RPMI7951 (cell line): ENCODE measurements at places on chromosomes 4 and X. TPM values are rescaled to one million over a fixed set of nuclear protein-coding genes. Genes with fewer than 3 reads are reported as not detected.

SMPX gene
- total RNA-seq, result not detected in 2 replicates

TEX11 gene
- total RNA-seq, result 0.36 and 0.88 TPM in 2 replicates

ZNF674 gene
- total RNA-seq, result 4.8 and 7.2 TPM in 2 replicates

SLC10A4 gene
- 0.49 and 0.96 TPM in 2 replicates for total RNA-seq

MOSPD2 gene
- 19.2 and 25.1 TPM in 2 replicates for total RNA-seq

SMAD1 gene
- total RNA-seq, result 10.9 and 11.4 TPM in 2 replicates

CT83 gene
- not detected in 2 replicates for total RNA-seq

SCML2 gene
- total RNA-seq, result 4.1 and 6.3 TPM in 2 replicates

EDA2R gene
- total RNA-seq, result 0.72 and 1.6 TPM in 2 replicates

HSFX4 gene
- not detected in 2 replicates for total RNA-seq

NOP14 gene
- 10.1 and 13.0 TPM in 2 replicates for total RNA-seq

DNA sequence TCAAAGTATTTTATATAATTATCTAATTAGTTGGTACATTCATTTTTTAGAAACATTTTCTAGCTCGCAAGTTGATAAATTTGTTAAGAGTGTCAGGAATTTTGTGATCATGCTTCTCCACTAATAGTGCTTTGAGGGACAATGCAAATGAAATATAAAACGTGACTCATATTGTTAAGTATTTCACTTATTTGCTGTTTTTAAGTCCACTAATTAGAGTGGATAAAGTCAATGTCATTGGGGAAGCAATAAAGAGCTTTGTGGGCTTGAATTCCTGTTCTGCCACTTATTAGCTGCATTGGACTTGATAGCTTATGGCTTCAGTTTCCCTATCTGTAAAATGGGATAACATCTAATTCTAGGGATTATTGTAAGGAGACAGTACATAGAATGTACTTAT is 26.5 kb upstream of the ANAPC4 start:
- no peak for DNase-seq

DNA sequence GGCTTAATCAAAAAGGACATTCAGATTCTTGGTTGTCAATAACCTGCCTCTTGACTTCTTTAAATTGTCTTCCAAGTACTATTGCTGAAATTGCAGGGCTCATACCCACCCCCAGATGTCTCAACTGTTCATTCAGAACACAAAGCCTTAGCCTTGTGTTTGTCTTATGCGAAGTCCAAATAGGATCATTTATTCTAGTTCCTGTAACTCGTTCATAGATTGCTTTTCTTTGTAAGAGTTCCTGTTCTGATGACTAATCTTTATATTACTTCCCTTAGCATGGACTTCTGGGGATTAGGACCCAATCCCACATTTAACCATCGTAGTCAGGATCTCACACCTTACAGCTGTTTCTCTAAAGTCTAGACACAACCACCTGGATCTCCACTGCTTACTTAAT is 226.0 kb downstream of the VEGFC start:
- DNase-seq, result no peak

DNA sequence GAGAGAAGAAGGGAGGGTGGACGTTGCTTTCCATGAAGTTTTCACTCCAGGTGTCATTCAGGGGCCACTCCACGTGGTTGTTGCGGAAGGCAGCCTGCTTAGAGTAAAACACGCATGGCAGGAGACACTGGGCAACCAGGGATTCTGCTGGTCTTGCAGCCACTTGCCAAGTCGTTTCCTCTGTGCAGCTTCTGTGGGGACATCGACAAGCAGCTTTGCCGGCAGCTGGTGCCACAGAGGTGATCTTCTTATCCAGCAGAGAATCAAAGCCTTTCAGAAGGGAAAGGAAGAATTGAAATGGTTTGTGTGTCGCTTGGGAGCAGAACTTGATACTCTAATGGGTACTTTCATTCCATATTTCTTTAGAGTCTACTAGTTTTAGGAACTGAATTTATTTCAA is 867.1 kb upstream of the TENM3 start:
- no peak for DNase-seq

- DNase-seq, result no peak
These were observed 8.2 kb downstream of the DIAPH2 start for GRCh38 chrX:96692890-96693289.

DNA sequence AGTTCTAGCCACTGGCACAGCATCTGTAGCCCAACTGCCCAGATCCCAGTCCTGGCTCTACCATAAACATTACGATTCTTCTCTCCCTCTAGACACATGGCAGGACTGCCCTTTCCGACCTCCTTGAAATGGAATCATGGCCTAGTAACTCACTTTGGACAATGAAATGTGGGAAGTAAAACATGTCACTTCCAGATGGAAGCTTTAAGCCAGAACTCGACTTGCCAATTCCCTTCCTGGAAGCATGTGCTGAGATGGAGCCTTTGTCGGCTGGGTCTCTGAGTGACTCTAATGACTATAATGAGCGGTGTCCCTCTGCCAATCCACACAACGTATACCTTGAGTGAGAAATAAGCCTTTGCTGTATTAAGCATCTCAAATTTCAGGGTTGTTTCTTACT is 34.7 kb downstream of the SH3RF1 start:
- DNase-seq, result no peak

DNA sequence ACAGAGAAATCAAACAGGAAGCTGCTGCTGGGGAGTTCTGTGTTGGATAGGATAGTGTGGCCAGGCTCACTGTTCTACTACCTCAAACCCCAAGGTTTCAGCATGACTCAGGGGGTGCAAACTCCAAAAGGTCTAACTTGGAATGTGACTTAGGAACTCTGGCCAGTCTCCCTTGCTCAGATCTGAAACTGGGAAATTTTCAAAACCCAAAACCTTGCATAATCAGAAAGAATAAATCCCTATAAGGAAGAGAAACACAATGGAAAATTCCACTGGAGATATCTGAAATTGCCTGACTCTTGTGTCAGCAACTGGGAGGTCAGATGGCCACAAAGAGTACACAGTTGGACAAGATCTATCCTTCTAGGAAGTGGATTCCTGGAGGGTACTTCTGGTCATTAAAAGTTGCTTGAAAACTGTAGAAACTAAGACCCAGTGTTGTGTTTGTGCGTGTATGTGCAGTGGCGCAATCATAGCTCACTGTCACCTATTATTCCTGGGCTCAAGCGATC is 58.0 kb downstream of the PPEF2 start:
- peak; percentile 79 for DNase-seq

GRCh38 chrX:25277574-25277973 is 261.8 kb upstream of the ARX start:
- no peak for DNase-seq

DNA sequence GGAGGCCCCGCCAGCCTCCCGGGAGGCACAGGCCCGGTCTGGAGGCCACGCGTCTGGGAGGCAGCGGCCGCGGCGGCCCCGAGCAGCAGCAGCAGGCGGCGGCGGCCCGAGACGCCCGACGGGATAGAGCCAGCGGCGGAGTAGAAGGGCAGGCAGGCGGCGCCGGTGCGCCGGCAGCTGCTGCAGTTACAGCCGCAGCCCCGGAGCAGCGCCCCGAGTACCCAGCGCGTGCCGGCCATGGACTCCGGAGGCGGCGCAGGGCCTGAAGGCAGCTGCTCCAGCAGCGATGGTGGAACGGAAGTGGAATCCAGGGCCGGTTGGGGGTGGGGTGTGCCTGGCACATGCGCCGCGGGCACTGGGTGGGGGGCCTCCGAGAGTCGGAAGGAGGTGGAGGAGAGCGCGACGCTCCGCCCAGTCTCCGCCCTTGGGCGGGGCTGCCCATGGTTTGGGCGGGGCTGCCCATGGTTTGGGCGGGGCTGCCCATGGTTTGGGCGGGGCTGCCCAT is at the start of gene GRSF1:
GRSF1 (minus strand) TSS at position 302 of the 505 bp plus-strand sequence; CDS start at position 239, 63 bp downstream.
- DNase-seq, result peak; percentile 85

GRCh38 chr4:74670583-74670982 is 123.7 kb downstream of the BTC start:
- DNase-seq, result no peak

DNA sequence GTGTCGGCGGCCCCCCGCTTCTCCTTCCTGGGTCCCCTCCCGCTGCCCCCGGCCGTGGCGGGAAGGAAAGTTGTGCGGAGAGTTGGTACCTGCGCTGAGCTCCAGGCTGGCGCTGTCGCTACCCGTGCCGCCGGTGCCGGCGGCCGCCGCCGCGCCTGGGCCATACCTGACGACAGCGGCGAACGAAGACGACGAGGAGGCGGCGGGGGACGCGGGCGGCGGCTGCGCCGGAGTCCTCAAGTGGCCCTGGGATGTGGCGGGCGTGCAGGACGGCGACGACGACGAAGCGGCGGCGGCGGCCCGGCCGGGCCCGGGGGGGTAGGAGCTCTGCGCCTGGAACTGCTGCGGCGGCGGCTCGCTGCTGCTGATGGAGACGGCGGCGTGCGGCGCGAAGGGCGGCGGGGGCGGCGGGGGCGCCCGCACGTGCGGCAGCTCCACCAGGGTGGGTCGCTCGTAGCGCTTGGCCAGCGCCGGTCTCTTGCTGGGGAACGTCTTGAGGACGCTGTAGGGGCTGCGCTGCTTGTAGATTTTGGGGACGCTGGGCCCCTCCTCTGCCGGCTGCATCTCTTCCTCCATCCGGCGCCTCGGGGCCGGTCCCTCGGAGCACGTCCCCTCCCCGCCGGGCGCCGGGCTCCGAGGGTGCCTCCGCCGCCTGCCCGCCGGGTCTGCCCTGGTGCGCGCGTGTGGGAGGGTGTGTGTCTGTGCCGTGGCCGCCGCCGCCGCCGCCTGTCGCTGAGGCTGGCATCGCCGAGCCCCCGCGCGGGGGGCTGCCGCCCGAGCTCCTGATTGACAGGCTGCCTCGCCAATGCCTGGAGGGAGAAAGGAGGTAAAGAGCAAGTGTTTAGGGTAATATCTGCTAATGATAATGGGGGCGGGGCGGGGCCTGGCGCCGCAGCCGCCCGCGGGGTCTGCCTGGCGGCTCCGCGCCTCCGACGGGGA is 618 bp downstream of the BEND4 start:
- no peak for DNase-seq

- DNase-seq, result peak; percentile 38
These were observed 54.4 kb downstream of the FAT1 start for GRCh38 chr4:186669159-186669731.

GRCh38 chrX:11430271-11430670 is 137.1 kb downstream of the AMELX start:
- DNase-seq, result no peak

DNA sequence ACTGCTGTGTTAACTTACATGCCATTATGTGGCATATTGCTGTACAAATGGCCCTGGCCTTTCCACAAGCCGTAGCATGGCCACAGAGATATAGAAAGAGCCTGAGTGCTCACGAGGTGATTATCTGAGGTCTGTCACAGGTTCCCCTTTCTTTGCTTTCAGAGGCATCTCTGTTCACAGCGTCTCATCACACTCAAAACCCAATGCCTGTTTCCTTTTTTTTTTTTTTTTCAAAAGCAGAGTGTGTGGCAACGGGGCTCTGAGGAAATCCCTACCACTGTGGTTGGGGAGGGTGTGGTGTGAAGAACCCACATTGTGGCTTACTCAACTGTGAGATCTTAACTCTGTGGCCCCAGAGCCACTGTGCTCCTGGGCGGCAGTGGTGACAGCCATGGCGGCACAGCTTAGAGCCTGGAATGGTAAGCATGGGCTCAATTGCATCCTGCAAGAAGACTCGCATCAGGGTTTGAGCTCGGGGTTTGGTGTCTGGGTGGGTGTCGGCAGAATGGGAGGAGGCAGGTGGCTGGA is 30.8 kb downstream of the RTL5 start:
- DNase-seq, result no peak

- DNase-seq, result no peak
These were observed 24.9 kb upstream of the AMOT start for GRCh38 chrX:112865464-112866025.

GRCh38 chrX:120791013-120791643 is 84.5 kb downstream of the CT47B1 start:
- peak; percentile 85 for DNase-seq

DNA sequence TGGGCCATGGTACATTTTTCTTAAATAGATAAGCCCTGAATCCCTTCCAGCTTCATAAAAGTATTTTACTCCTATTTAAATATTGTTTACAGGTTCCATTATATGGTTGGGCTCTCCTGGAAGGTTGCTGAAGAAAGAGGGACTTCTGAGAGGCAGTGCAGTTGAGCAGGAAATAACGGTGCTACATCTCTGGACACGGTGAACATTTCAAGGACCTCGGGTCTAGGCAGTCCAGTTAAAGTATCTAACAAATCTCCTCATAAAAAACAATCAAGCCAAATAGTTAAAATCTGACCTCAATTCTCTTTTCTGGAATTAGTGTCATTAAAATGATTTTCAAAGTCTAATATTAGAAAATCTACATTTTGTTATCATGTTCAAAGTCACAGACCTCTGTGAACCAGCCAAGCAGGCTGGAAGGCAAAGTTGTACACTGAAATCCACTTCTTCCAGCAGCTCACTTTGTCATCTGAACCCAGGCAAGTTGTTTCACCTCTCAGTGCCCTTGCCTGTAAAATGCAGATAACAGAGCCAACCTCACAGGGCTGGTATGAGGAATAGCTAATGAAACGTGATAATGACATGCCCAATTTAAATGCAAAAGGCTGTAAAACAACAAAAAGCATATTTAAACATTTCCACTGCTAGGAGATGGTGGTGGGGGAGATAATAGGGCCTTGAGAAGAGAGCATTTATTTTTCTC is 267.0 kb upstream of the KLF3 start:
- no peak for DNase-seq

DNA sequence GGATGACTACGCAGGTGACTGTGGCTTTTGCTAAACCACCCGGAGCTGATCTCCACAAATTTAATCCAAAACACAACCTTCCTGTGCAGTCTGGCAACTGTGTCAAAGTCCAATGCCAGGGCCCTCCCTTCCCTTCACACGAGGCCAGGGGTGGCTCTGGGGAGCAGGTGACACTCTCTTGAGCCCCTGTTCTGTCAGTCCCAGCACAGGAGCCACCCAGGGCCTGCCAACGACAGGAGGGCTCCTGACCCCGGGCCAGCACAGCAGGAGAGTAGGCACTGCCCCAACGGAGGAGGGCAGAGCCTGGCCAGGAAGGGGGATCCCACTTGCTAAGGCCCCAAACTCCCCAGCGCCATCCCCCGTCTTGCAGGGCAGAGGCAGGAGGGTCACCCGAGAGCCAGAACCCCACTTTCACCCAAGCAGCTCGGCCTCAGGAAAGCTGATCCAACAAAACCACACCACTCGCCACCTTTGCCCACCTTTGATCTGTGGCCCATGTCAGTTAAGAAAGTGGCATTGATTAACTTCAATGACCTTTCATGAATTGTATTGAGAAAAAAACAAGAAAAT is 44.7 kb downstream of the FAM53A start:
- no peak for DNase-seq

- DNase-seq, result no peak
These were observed 38.8 kb downstream of the RAB40A start for GRCh38 chrX:103480526-103480925.

DNA sequence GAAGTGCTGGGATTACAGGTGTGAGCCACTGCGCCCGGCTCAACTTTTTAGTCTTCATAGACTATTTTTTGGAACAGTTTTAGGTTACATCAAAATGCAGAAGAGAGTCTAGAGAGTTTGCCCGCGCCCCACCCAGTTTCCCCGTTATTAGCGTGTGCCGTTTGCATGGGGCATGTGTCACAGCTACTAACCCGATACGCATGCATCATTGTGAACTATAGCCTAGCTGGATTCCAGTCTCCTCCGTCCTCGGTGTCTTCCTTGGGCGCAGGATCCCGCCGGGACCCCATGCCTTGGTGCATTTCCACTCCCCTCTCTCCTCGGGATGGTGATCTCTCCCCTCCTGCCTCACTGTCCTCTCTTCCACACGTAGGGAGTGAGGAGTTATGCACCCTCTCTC is 85.5 kb upstream of the ADRA2C start:
- no peak for DNase-seq

GRCh38 chr4:64737026-64737853 is 328.0 kb upstream of the TECRL start:
- no peak for DNase-seq

GRCh38 chrX:121161501-121161933 is 114.1 kb downstream of the GLUD2 start:
- no peak for DNase-seq
